ENCODE measurements at places on chromosomes 1 and 21.

DNA sequence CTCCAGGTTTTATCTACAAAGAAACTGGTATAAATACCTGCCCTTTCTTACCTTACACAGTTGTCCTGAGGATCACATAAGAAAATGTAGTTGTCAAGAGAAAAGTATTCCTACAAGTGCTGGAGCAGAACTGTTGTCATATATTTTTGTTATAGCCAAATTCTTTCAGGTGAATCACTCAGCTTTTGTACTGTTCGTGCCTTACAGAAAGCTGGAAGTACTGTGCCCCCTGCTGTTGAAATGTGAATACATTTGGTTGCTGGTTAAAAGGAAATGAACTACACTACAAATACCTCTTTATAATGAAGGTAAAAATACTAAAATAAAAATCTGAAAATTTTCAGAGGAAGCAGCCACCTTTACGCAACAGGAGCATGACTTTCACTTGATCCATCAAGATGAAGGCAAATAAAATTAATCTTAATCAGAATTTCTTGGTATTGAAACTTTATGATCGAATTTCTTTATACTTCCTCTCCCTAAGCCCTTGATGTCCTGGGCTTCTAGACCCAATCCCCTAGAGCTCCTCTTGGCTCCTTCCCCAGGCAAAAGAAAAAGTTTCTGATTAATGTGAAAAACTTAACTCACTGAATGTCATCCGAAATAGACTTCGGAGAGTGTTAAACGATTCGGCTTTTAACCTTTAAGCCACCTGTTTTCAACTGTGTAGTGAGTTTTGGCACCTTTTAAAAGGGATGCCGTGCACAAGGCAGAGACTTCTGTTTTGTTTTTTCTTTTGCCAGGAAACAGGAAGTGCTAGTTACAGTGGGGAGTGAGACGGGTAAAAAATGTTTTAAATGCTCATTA lies 12.5 kb downstream of the CHML start:
- peak; percentile 47 for DNase-seq

- DNase-seq: no peak
Measured at GRCh38 chr1:234927971-234928640, 200.5 kb downstream of the TOMM20 start.

DNA sequence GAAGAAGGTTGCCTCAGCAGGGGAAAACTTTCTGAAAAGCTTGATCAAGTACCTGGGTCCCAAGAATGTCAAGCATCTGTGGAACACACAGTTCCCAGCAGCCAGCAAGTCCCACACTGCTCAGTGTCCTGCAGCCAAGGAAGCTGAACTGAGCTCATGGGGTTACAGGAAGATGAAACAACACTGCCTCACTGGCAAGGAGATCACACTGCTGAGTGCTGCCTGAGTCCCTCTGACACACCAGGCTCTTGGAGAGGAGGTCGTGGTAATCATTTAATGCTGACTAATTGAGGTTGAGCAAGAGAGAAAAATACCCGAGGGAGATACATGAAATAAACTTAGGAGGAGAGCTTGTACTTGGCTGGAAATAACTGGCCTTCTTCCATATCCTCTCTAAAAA lies 75.2 kb downstream of the MPZL1 start:
- DNase-seq: no peak

DNA sequence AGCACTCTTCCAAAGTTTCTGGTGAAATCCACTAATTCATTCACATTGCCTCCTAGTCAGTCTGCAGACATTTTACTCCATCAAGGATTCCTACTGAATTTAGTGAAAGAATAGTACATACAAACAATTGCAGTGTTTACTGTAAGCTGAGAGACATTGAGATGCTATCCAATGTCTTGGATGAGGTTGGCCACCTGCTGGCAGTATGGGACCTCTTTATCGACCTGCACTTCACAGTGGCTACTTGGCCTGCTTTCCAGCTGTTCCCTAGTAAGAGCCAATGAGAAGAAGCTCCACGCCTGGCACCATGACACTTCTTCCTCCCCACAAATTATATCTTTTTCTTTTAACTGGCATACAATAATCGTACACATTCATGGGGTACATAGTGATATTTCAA lies 51.5 kb upstream of the LRIF1 start:
- DNase-seq: no peak

GRCh38 chr1:200337410-200337809 lies 72.4 kb downstream of the ZNF281 start:
- DNase-seq: no peak

- DNase-seq: peak; percentile 88
Measured at GRCh38 chr1:59290193-59290949, 6.5 kb upstream of the FGGY start.

- DNase-seq: no peak
Measured at GRCh38 chr1:7235871-7236517, 450.7 kb downstream of the CAMTA1 start.

DNA sequence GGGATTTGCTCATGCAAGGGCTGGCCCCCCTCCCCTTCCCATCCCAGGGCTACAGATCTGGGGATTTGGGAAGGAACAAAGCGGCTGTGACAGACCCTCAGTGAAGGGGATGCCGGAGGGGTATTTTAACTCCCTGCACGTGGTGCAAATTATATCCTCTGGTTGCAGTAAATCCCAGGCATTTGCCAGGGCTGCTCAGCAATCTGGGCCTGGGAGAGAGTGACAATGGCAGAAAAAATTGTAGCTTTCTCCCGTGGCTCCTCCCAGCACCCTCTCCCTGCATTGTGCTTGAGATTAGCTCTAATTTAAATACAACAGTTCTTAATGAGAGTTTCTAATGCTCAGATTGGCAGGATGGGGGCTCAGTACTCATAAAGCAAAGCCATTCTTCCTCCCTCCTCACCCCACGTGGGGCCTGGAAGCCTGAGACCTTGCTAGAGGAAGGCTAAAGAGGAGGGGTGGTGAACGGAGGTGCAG lies 129.9 kb upstream of the CD34 start:
- no peak for DNase-seq

DNA sequence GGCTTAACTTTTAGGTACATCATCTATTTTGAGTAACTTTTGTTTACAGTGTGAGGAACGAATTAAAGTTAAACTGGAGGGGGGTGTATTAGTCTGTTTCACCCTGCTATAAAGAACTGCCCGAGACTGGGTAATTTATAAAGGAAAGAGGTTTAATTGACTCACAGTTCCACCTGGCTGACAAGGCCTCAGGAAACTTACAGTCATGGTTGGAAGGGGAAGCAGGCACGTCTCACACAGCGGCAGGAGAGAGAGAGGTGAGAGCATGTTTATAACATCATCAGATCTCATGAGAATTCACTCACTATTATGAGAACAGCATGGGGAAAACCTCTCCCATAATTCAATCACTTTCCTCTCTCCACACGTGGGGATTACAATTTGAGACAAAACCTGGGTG lies 31.9 kb upstream of the TMEM52 start:
- DNase-seq: no peak

- DNase-seq: no peak
Measured at GRCh38 chr21:41055266-41055665, 112.7 kb upstream of the BACE2 start.

GRCh38 chr21:33964706-33965325 lies 49.2 kb upstream of the ATP5PO start:
- DNase-seq: no peak

GRCh38 chr1:34867415-34867814 lies 7.9 kb upstream of the SMIM12 start:
- DNase-seq: no peak

GRCh38 chr1:30762930-30763650 lies 5.5 kb upstream of the LAPTM5 start:
- no peak for DNase-seq

DNA sequence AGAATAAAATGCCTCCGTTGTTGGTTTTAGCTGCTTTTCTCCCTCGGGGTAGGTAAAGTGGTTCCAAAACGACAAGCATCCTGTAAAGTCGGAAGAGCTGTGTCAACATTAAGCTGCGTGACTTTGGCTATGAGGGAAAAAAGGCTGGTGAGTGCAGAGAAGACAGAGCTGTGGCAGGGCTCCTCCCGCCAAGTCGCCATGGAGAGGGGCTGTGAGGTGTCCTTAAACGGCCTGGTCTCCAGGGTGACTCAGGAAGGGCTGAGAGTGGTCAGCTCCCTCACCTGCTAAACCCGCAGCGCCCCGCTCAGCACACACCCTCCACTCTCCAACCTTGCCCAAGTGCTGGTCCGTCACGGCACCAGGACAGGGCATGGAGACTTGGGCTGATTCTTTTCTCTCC lies 91.6 kb upstream of the SAMD11 start:
- DNase-seq: no peak

GRCh38 chr1:93661829-93662474 lies 19.7 kb downstream of the BCAR3 start:
- no peak for DNase-seq

DNA sequence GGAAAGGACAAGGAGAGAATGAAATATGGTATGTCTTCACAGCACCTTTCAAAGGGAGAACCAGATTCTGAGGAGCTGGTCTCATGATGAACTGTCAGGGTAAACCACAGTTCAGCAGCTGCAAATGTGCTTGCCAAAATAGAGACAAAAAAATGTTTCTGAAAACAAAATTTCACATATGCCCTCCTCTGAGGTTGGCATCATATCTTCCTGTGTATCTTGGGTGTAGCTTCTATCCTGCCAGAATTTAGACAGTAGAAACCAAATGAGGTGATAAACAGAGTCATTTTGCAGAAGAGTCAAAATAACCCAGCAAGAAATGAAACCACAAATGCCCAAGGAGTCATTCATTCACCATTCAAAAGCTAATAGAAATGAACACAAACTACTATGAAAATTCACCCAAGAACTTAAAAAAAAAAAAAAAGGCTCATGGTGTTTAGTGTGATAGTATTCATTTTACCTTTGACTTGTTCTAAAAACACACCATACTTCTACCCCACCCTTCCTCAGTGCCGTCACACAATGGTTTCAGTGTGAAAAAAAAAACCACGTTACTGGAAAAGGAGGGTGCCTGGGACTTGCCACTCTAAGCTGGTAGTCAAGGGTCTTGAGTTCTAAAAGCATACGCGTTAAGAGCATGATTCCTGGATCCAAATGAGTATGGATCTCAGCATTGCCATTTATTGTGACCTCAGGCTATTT lies 18.5 kb downstream of the SELL start:
- no peak for DNase-seq

DNA sequence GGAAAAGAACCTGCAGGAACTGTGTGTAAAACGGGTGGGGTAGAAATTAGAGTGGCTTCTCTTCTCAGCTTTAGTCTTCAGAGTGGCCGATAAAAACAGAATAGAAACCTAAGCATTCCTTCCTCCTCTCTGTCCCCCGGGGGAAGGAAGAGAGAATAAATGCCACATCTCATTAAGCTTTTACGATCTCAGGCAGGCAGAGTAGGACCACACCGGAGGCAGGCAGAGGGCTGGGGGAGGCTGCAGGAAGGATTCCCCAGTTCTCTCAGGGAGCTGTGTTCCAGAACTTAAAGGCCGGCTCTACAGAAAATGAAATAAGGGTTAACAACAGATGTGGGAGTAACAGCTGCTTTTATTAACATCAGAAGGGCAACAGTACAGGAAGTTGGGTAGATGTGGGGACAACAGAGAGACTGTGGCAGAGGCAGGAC lies 24.5 kb upstream of the MEF2D start:
- DNase-seq: no peak

GRCh38 chr1:57162607-57163261 lies 196.9 kb upstream of the C8B start:
- DNase-seq: no peak

- no peak for DNase-seq
Measured at GRCh38 chr1:27592232-27592930, 11.6 kb downstream of the AHDC1 start.

DNA sequence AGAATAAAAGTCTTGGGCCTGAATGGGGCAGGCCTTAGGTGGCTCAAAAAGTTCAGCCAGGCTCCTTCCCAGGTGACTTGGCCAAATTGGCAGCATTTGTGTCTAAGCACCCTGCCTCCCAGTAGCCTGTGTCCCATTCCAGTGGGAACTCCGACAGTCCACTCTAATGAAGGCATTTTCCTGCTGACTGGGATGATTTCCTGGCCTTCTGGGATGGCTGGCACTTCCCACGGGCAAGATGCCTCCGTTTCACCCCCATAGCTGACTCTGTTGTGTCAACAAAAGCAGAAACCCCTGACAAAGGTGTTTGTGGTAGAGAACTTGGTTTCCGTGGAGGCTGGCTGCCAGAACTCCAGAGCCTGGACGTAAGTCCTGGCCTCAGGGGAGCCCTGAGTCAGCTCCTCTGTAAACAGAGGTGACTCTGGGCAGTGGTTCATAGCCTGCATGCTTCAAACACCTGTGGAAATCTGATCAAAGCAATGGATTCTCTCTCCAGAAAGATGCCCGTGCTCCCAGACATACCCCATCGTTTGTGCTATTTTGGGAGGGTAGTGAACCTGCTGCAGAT lies 36.6 kb downstream of the WNT3A start:
- DNase-seq: no peak

GRCh38 chr1:54315099-54315498 lies 91.1 kb downstream of the SSBP3 start:
- no peak for DNase-seq

DNA sequence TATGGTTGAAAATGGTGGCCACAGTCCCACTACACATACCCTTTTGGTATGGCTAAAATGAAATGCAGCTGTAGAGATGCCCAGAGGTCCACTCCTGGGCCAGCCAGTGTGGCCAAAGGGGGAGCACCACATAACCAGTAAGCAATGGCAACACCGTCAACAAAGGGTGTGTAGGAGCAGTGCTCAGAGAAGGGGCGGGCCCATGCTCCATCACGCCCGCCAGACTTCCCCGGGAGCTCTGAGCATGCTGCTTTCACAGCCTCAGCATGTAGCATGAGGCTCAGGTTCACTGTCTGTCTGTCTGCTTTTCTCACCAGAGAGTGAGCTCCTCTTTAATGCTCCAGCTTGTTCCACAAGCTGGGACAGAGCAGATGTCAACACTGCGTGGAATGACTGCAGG lies 537.6 kb downstream of the MATN1 start:
- DNase-seq: no peak

GRCh38 chr1:13792419-13792818 lies 92.4 kb downstream of the PRDM2 start:
- no peak for DNase-seq

DNA sequence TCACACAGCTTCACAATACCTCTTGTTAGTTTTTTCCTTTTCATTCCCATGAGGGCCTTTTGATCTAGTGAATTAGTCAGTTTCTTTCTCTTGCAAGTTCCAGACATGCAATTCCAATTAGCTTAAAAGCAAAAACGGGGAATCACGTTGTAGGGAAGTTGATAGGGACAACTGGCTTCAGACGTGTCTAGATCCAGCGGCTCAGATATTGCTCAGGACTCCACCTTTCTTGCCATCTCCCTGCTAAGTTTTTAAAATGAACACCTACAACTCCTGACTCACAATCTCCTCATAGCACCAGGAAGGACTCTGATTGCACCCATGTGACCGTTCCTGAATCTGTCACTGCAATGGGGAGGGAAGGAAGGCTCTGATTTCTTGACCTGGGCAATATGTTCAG lies 63.8 kb upstream of the ARHGAP29 start:
- no peak for DNase-seq

- no peak for DNase-seq
Measured at GRCh38 chr1:41414716-41415306, 53.6 kb downstream of the FOXO6 start.

DNA sequence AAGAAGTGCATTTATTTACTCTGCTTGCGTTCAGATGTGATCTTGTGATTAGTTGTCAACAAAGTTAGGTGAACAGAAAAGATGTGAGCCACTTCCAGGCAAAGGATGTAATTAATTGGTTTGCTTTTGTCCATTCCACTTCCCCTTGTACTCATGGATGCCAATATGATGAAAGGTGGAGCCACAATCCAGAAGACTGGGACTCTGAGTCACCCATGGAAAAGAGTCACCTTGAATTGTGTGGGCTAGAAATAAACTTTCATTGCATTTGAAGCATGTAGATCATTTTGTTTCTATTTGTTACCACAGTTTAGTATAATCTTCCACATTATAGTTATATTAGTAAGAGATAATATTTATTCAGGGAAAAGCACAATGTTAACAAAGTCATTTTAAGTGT lies 684.2 kb downstream of the LTN1 start:
- no peak for DNase-seq
